ENCODE measurements at places on chromosomes 11 and 22.

- DNase-seq: no peak
These were observed 6.9 kb upstream of the TIMP3 start for GRCh38 chr22:32794449-32795213.

DNA sequence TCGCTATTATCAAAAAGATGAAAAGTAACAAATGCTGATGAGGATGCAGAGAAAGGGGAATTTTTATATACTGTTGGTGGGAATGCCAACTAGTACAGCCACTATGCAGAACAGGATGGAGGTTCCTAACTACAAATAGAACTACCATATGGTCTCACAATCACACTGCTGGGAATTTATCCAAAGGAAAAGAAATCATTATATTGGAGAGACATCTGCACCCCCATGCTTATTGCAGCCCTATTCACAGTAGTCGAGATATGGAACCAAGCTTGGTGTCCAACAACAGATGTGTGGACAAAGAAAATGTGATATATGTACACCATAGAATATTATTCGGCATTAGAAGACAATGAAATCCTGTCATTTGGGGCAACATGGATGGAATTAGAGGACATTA lies 19.6 kb upstream of the POU2AF2 start:
- no peak for DNase-seq

- DNase-seq: no peak
These were observed 529 bp downstream of the GRAMD4 start for GRCh38 chr22:46620588-46621242.

DNA sequence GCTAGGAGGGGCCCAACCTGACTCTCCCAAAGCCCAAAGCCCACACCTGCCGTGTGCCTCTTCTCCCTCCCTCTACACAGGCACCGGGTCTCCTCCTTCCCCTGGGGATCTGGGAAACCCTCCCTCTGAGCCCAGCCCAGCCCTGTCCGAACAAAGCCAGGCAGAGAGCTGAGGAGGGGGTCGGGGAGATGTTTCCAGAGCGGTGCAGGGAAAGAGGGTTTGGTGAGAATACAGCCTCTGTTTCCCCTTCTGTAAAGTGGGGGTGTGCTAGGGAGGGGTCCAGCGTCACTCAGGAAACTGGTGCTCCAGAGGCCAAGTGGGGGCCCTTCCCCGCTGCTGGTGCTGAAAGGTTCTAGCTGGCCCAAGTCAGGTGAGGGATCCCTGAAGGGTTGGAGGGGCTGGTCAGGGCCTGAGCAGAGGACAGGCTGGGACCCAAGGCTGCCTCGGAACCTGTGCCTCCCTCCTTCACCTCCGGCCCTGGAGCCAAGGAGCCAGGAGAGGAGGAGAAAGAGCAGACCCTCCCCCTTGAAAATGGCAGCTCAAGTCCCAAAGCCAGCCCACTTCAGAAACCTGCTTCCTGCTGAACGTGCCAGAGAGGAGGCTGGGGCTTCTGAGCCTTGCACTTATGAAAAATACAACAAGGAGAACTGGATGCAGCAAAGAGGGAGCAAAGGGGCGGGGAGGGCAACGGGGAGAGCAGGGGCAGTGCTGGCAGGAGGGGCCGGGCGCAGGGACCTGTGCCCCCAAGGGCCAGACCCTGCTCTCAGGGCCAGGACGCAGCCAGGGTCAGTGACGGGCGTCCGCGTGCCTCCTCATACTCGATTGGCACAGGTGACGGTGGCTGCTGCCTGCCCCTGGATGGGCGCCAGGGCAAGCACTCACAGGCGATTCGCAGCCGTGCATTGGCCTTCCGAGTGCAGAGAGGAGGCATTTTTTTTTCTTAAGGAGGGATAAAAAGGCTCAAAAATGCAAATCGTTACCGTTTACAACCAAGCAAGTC lies 43.2 kb downstream of the MACROD1 start:
- DNase-seq: no peak

GRCh38 chr11:45563810-45564209 lies 101.6 kb downstream of the CHST1 start:
- no peak for DNase-seq

DNA sequence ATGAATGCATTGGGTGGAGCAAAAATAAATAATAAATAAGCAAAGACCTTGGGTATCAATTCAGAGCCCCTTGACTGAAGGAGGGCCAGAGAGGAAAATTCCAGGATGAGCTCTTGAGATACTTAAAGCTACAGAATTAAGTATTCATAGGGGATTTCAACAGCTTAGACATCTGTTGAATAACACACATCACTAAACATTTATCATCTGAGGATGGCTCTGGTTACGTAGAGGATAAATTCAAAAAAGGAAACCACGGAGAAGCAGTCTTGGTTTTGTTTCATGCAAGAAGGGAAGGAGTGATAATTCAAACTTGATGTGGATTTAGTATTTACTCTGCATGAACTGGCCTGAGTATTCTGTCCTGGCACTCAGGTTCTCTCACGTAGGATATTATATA lies 29.8 kb downstream of the ARHGAP42 start:
- DNase-seq: no peak

DNA sequence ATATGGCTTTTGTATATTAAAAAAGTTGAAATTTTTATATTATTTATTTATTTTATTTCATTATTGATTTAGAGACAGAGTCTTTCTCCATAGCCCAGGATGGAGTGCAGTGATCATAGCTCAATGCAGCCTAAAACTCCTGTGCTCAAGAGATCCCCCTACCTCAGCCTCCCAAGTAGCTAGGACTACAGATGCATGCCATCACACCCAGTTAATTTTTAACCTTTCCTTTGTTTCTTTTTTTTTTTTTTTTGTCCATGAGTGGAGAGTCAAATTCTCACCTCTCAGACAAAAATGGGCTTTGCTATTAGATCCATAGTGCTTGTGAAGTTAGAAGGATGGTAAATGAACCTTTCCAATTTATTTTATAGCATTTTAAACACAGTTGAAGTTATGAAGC lies 182.5 kb downstream of the SOX6 start:
- DNase-seq: no peak

DNA sequence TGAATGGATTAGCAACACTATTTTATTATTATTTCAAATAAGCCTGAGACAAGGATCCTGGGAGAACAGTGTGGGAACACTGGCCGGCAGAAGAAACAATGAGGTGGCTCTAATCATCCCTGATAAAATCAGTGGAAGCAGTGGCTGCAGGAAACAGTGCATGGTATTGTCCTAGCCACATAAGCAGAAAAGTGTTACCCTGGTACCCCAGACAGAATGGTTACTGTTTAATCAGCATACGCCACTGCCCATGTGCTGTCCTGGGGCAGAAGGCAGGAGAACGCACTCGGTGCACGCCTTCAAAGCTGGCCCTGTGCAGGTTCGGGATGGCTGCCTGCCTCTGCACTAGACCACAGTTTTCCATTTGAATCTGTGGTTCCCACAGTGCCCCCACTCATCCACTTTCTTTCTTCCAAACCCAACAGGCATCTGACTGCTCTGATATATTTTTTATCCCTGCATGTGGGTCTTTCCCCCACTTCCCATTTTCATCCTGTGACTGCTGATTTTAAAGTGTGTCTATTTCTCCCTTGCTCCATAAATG lies 25.7 kb downstream of the OPCML start:
- DNase-seq: no peak

DNA sequence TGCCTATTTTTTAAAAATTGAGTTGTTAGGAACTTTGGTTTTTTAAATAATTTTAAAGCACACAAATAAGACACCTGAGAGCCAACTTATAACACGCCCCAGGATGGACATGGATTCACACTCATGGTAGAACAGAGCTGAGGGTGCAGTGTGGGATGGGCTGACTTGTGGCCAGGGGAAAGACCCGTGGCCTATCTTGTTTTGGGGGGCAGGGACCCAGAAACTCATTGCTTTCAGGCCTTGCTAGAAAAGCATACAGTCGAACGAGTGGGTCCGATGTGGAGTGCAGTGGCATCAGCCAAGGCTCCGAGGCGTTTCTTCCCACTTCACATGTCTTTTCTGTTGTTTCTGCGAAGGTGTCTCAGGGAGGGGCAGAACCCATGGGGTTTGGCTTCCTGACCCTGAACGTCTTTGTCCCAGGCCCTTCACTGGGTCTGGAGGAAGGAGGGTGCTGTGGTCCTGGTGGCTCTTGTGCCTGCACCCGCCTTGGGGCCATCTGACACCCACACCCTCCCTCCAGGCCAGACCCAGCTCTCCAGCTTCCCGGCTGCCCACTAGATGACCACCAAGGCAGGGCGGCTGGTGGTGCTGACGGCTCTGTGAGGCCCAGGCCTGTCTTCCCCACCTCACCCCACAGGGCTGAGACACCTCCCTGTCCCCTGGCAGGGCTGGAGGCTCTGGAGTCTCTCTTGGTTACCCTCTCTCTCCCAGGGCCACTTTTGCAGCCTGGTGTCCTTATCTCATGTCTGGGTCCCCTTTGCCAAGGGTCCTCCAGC lies 120.8 kb downstream of the KCNQ1 start:
- DNase-seq: no peak

GRCh38 chr11:113392236-113392921 lies 4.8 kb downstream of the ANKK1 start:
- DNase-seq: no peak

- DNase-seq: no peak
These were observed 864 bp upstream of the USP28 start for GRCh38 chr11:113876074-113876797.

- DNase-seq: no peak
These were observed 5.4 kb upstream of the MAPK8IP1 start for GRCh38 chr11:45879803-45880686.

DNA sequence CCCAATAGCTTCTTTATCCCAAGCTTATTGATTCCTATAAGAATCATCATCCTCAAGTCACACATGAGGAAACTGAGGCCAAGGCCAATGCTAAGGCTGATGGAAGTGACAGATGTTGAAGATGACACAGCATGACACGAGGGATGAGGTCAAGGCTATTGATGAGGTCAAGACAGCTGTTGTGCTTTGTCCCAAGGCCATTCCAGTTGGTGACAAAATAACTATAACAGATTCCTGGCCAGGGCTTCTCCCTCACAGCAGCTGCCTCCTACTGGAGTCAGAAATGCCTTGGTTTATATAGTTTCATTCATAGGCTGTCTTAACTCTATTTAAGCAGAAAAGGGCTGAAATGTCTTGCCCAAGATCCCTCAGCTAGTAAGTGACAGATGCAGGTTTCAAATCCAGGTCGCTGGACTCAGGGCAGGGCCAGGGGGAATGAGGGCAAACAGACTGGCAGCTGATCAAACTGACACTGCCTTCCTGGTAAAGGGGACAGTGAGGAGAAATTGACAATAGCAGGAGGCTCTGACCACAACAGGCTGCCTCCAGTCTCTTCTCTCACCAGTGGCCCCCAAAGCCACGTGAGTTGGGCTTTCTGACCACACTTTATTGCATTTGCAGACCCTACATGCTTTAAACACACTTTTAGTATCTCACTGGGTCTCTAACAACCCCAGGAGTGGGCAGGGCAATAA lies 16.5 kb downstream of the MIF start:
- DNase-seq: no peak

- DNase-seq: no peak
These were observed 189.3 kb downstream of the GUCY1A2 start for GRCh38 chr11:106828976-106829375.

GRCh38 chr22:43587574-43587973 lies 175.8 kb downstream of the MPPED1 start:
- DNase-seq: no peak

DNA sequence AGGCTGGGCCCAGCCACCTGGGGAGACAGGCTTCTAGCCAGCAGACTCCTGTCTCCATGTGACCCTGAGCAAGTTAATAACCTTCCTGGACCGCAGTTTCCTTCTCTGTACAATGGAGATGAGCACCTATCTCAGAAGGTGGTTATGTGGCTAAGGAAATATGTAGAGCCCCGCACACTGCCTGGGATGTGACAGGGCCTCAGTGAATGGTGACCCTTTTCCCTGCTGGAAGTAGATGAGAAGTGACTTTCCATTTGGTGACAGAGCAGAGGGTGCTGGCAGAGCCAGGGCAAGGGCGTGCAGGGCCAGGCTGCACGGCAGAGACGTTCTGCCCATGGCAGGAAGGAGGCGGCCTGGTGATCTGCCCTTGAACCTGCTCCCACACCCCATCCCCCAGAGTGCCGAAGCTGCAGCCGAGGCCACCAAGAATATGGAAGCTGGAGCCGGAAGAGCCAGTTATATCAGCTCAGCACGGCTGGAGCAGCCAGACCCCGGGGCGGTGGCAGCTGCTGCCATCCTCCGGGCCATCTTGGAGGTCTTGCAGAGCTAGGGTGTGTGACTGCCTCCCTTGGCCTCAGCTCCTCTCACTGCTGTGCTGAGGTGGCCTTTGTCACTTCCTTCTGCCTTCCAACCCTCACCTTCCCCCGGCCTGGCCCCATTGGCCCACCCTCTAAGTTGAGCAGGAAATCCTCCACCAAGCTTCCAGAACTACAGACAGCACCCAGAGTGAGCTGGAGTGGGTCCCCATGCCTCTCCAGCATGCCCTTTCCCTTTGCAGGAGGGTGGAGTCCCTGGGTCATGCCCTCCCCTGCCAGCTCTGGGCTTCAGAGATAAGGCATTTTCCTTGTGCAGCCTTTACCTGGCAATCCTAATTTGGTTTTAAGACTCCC lies 13.2 kb downstream of the TKFC start:
- no peak for DNase-seq

DNA sequence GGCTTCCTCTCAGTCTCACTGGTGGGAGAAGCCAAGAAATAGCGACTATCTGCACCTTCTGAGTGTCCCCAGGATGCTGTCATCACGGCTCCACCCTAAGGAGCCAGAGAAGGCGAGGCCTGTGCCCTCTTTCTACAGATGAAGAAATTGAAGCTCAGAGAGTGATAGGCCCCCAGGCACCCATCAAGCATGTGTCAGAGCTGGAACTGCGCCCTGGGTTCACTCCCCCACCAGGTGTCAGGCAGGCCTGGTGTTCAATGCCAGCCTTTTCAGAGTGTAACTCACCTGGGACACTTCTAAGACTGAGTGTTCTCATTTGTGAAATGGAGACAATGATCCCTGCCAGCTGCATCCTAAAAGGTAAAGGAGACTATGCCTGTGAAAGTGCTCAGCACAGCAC lies 127.3 kb upstream of the SEZ6L start:
- DNase-seq: no peak

DNA sequence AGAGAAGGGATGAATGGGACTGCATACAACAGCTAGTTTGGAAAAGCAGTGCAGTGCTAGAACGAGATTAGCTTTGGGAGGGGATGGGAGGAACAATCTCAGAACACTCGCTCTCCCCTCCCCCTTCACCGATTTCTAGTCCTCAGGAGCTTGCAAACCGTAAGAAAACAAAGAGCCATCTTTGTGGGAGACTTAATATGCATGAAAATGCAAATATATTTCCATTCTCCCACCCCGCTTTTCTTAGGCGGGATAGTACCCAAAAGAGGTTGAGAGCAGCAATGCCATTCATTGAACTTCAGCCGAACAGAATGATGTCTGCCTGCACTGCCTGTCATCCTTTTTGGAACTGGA lies 1.1 kb downstream of the SPINDOC start:
- DNase-seq: no peak

GRCh38 chr11:37506531-37506930 lies 908.5 kb upstream of the RAG2 start:
- DNase-seq: no peak
